ENCODE measurements at places on chromosomes 2 and 18. TPM values are rescaled to one million over a fixed set of nuclear protein-coding genes. Genes with fewer than 3 reads are reported as not detected.

Gene CXCR1
- not detected for total RNA-seq

Gene SP140
- total RNA-seq, result 1.4 TPM

DNA sequence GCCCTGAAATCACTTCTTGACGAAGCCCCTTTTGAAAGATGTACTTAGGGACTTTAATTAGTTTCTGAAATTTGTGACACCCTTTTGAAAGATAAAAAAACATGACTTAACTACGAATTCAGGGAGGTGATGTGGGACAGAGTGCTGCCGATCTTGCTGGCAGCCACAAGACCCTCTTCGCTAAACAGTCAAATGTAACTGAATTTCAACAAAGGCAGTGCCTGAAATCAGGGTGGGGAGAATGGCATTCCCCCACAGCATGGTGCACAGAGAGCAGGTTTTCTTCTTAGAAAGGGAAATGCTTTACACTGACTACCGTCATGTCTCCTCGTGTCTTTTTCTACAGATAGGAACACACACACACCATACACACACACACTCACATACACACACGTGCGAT, 640.2 kb upstream of the POU3F3 start:
- DNase-seq, result no peak

DNA sequence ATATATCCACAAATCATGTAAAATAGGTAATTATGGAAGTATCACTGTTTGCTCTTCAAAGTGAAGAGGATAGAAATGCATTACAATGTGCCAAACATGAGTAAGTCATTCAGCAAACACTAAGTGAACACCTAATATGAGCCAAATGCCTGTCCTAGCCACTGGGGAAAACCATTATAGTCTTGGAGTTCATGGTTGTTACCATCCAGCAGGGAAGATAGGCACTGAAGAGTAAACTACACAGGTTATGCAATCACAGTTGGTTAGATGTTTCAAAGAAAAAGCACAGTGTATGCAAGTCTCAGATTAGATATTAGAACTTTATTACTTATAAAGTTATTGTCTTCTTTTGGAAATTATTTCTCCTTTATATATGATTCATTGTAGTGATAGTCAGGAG, 3.9 kb upstream of the SERPINB2 start:
- no peak for DNase-seq

Gene DNAJC10
- total RNA-seq, result 120 TPM

- no peak for DNase-seq
These were observed 233.5 kb downstream of the MYT1L start for GRCh38 chr2:2097549-2097948.

DNA sequence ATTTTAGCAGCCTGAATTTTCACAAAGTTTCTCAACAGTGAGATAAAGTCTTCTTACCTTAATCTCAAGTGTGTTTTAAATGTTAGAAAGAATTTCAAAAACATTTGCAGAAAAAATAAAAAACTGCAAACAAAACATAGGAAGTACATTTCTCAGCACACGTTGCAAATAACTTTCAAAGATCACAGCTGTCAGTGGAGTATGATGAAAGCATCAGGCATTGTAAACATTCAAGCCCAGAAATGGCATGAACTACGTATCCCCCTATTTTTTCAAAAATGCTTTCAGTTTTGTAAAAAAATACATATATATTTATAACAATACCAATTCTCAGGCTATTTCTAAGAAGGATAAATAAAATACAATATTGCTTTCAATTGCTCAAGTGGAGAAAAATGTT, 320.6 kb upstream of the TFPI start:
- peak; percentile 2 for DNase-seq

DNA sequence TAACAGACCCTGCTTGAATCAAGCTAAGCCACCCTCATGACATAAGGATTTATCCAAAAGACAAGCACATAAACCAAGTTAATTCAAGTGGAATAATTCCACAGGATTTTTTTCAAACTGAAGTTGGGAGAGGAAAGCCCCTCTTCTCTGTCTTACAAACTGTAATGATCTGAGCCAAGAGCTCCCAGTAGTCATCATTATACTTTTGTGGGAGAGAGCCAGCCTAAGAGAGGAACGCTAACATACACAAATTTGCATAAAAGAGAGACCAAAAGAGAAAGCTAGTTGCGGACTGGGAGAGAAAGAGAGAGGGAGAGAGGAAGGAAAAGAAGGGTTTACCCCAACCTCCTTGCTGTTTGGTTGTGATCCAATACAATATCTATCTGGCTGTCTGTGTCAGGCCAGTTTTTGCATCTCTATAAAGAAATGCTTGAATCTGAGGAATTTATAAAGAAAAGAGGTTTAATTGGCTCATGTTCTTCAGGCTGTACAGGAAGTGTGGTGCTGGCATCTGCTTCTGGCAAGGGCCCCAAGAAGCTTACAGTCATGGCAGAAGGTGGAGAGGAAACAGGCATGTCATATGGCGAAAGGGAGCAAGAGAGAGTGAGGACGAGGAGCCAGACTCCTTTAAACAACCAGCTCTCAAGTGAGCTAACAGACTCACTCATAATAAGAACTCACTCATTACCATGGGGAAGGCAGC, 20.8 kb upstream of the PUM2 start:
- DNase-seq, result no peak

- peak; percentile 82 for DNase-seq
These were observed 35.7 kb downstream of the C18orf63 start for GRCh38 chr18:74351354-74351753.

GRCh38 chr2:26064846-26065245, 31.0 kb downstream of the RAB10 start:
- no peak for DNase-seq

Gene SMAD2
- total RNA-seq, result 124 TPM

- no peak for DNase-seq
These were observed 258.9 kb upstream of the CXCR4 start for GRCh38 chr2:136376798-136377211.

Gene ZNF804A
- total RNA-seq, result 3.3 TPM

Gene NEU2
- not detected for total RNA-seq

Gene DSG1
- not detected for total RNA-seq

GRCh38 chr2:171883275-171883893, 10.7 kb downstream of the SLC25A12 start:
- no peak for DNase-seq

DNA sequence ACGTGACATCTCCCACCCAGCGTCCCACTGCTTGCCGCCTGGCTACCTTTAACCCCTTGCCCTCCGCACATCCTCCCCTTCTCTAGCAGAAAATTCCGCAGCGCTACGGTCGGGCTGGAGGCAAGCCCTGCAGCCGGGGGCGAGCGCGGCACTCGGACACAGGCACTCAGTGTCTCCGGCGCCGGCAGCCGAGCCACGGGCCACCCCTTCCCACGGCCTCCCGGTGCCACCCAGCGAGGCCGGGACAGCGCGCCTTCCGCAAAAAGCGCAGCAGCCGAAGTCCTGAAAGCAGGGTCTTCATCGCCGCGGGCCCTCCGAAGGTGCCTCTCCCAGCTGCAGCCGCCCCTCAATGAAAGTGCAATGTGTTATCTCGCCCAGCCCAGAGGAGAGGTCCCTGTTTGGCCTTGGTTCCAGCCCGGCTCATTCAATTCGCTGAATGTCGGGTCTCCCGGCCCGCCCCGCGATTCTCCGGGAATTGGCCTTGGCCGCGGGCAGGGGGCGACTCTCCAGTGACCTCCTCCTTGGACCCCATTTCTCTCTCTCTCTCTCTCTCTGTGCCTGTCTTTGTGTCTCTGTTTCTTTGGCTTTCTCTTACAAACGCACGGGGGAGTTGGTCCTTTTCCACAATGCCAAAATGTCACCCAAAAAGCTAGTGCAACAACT, 1.1 kb downstream of the DLGAP1 start:
- DNase-seq, result no peak

Gene QPCT
- 2.2 TPM for total RNA-seq

DNA sequence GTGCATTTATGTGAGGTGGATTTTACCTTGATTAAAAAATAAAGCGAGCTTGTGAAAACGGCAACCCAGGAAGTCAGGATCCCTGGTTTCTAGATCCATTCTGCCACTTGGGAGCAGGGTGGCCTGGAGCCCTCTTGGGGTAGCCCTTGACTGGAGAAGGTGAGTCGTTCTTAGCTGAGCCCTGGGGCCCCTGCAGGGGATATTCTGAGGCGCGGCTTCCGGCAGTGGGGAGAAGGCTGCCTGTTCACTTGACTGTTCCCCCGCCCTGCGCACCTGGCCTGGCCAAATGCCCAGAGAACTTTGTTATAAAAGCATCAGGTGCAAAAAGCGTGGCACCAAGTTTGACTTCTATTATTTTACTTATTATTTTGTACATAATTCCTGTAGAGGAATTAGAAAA, 221.9 kb downstream of the DYSF start:
- DNase-seq, result no peak

Gene ACMSD
- total RNA-seq, result not detected

- no peak for DNase-seq
These were observed 381.7 kb upstream of the NT5C1B start for GRCh38 chr2:18971069-18971378.

Gene SUCLG1
- 50.5 TPM for total RNA-seq

Gene SLC11A1
- under 0.01 TPM for total RNA-seq

Gene GKN2
- total RNA-seq, result not detected

DNA sequence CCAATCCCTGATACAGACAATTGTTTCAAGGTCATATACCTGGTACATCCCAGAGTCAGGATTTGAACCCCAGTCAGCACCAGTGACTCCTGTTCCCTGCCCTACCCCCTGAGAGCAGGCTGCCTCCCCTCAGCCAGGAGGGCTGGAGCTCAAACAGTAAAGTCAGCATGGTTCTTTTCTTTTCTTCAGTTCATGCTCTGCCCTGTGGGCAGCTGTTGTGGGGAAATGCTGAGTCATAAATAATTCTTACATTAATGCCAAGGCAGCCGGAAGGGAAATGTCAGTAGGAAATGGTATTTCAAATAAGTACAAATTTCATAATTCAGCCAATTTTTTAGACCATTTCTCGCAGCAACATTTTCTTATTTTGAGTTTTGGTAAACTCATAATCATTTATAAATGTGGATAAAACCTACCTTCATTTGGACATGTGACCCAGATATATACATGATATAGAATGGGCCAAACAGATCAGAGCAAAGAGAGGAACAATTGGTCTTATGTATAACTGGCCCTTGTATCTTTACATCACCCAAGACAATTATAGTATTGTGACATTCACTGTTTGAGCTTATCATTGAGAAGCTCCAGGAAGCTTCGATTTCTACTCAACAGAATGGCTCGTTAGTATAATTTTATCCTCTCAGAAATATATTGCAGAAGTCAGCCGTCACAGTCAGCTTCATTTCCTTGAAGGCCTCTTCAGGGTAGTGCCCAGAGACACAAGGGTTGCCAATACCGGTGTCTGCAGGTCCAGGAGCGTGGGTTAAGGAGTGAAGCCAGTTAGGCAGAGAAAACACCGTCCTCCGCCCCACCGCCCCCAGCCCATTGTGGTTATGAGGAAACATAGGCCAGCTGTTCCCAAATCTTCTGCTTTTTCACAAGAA, 28.0 kb upstream of the SCYGR1 start:
- peak; percentile 69 for DNase-seq

DNA sequence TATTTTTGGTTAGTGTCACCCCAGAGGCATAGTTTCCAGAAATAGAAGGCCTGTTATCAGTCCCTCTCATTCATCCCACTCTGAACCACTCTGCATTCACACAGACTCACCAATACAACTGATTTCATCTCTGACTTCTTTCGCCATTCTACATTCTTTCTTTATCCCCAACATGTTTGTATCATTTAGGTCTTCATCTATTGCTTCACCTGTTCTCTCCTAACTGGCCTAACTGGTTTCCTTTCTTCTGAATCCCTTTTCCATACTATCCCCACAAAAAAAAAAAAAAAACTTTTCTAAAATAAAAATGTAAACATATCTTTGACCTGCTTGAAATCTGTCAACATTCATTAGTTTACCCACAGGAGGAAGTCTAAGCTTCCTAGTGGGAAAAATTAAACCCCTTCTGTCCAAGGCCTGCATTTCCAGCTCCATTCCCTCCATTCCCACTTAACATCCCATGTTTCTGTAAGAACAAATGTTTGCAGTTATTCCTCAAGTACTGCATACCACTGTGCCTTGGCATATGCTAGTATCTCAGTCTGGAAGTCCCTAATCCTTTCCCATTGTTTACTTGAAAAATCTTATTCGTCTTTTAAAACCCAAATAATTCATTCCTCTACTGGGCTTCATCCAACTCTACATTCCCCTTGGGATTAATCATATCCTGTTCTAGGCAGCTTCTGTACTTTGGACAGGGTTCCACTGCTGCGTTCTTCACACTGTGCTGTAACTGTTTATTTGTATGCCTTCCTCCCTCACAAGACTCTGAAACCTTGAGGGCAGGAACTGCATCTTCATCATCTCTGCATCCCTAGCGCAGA, 68.5 kb downstream of the FIGN start:
- peak; percentile 94 for DNase-seq

- no peak for DNase-seq
These were observed 25.5 kb upstream of the SAP130 start for GRCh38 chr2:128053331-128053730.

DNA sequence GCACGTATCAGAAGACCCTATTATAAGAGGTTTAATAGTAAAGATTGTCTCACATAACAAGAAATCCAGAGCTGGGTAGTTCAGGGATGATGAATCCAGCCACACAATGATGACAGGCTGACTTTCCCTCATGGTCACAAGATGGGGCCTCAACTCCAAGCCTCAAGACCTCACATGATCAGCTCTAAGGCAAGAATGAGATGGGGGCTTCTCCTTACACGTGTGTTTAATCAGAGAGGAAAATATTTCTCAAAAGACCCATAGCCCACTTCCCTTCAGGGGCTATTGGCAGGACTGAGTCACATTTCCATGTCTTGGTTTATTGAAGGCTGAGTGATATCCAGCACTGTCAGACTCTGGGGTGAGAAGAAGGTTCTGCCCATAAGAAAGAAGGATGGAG, 100.2 kb upstream of the FOSL2 start:
- DNase-seq, result peak; percentile 70

Gene GALNT3
- 2.0 TPM for total RNA-seq

Gene FEV
- total RNA-seq, result not detected

GRCh38 chr2:86193901-86194567, 1.2 kb downstream of the IMMT start:
- no peak for DNase-seq

Gene GRB14
- not detected for total RNA-seq

Gene PTPRM
- total RNA-seq, result 28.3 TPM

Gene SGPP2
- not detected for total RNA-seq

Gene HMSD
- 0.28 TPM for total RNA-seq

Gene MREG
- total RNA-seq, result 1.8 TPM

- DNase-seq, result peak; percentile 33
These were observed 749 bp downstream of the STK25 start for GRCh38 chr2:241507430-241508239.

GRCh38 chr2:181779288-181780021, 99.1 kb upstream of the NEUROD1 start:
- no peak for DNase-seq

DNA sequence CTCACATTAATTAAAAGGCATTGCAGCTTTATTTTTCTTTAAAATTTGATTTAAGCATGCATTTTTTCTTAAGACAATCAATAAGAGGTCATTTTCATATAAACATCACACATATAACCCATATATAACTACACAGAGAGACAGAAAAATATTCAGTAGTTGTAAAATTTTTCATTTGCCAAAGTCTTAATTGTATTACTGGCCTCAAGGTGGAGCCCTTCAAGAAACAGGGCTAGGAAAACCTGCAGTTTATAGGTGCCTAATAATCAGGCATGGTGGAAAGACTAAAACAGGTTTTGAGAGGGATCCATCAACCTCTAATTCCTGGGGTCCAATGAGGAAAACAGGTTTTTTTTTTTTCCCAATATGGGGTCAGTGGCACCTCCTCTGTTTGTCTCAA, 71.3 kb upstream of the ZNF804A start:
- DNase-seq, result no peak

GRCh38 chr2:233429175-233429897, 75.0 kb downstream of the DGKD start:
- DNase-seq, result no peak

Gene IL1RN
- total RNA-seq, result not detected

- DNase-seq, result no peak
These were observed 113.4 kb downstream of the GBX2 start for GRCh38 chr2:236054621-236055305.
